ENCODE measurements at places on chromosomes 5 and 9. TPM values are rescaled to one million over a fixed set of nuclear protein-coding genes. Genes with fewer than 3 reads are reported as not detected.

DNA sequence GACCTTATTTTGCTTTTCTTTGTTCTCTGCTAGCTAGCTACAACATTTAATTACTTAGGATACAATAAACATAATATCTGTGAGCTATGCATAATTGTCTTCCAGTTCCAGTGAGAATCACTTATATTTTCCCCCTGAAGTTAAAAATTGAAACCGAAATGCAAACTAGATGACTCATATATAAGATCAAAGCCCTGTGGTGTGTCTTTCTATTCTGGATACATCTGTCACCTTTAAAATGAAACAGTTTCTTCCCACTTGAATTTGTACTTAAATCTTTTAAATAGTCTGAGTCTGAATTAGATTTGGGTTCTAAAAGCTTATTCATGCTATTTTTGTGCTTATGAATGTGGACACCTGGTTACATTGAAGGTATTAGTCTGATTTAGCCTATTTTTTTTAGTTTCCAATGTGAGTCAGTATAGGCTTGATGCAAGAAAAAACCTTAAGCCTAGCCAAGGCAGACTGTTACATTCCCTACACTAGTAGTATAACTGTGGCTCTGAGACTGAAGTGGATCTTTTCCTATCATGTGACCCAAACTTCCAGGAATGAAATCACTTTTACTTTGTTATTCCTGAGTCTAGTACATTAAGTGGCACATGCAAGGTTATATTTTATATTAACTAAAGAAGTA, 703.5 kb upstream of the RGMB start:
- no peak overlapping the region for H3K27ac ChIP-seq
- H3K36me3 ChIP-seq, result no peaks in the 10 kb centered on the region
- no peak overlapping the region for H3K4me3 ChIP-seq
- no peaks in the 10 kb centered on the region for H3K27me3 ChIP-seq
- DNase-seq, result no peak

GNAQ gene
- total RNA-seq, result 42.1 TPM

LHFPL2 gene
- total RNA-seq, result 26.4 TPM

- H3K27ac ChIP-seq, result no peak overlapping the region
- H3K4me1 ChIP-seq, result no peaks in the 10 kb centered on the region
- no peaks in the 10 kb centered on the region for H3K36me3 ChIP-seq
Observed at GRCh38 chr9:8417341-8417740, 617.8 kb upstream of the DMAC1 start.

- H3K4me1 ChIP-seq, result no peaks in the 10 kb centered on the region
- DNase-seq, result no peak
- no peaks in the 10 kb centered on the region for H3K27me3 ChIP-seq
- H3K27ac ChIP-seq, result no peak overlapping the region
- H3K36me3 ChIP-seq, result no peaks in the 10 kb centered on the region
- no peak overlapping the region for H3K4me3 ChIP-seq
Observed at GRCh38 chr5:159442206-159442850, 112.0 kb upstream of the IL12B start.

- H3K27me3 ChIP-seq, result no peaks in the 10 kb centered on the region
- no peaks in the 10 kb centered on the region for H3K4me1 ChIP-seq
- H3K4me3 ChIP-seq, result no peak overlapping the region
- no peaks in the 10 kb centered on the region for H3K36me3 ChIP-seq
- no peak overlapping the region for H3K27ac ChIP-seq
- no peak for DNase-seq
Observed at GRCh38 chr5:81819556-81820317, 68.8 kb upstream of the SSBP2 start.

GRCh38 chr5:67903121-67903520, 312.4 kb upstream of the PIK3R1 start:
- H3K4me3 ChIP-seq, result no peak overlapping the region
- no peaks in the 10 kb centered on the region for H3K27me3 ChIP-seq
- DNase-seq, result no peak
- no peaks in the 10 kb centered on the region for H3K36me3 ChIP-seq
- peaks cover 5% of the 10 kb centered on the region for H3K4me1 ChIP-seq
- H3K27ac ChIP-seq, result peak overlapping the region; percentile 64

DNA sequence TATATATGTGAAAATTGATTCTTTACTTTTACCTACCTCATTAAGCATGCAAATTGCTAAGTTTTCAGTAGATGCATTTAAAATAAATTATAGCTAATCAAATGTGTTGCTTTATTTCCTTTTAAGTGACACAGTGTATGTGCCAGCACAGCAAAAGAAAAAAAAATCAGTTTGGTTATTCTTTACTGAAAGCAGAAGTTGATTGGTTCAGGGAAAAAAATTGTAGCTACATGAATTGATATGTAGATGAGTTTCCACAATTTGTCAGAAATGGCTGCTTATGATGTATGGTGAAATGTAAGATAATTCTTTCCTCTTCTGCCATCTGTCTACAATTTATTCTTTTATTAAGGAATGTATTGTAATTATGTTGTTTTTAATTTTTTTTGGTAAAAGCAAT, 57.8 kb downstream of the PARP8 start:
- H3K27ac ChIP-seq, result no peak overlapping the region
- H3K36me3 ChIP-seq, result no peaks in the 10 kb centered on the region
- no peaks in the 10 kb centered on the region for H3K4me1 ChIP-seq
- DNase-seq, result no peak

DNA sequence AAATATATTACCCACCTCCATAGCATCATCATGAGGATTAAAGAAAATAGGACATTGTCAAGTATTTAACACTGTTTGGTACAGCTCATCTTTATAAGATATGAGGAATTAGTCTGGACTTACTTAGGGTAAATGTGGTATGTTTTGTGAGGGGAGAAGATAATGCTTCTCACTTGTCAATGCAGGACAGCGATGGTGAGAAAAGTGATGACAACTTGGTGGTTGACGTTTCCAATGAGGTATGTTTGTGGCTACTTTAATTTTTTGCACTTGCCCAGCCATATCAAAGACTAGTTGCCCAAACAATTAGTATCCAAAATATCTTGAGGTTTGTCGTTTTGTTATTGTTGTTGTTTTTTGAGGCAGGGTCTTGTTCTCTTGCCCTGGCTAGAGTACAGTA, 133.9 kb downstream of the TLE4 start:
- no peak overlapping the region for H3K27ac ChIP-seq
- H3K4me1 ChIP-seq, result no peaks in the 10 kb centered on the region
- H3K4me3 ChIP-seq, result no peak overlapping the region
- no peak for DNase-seq

DNA sequence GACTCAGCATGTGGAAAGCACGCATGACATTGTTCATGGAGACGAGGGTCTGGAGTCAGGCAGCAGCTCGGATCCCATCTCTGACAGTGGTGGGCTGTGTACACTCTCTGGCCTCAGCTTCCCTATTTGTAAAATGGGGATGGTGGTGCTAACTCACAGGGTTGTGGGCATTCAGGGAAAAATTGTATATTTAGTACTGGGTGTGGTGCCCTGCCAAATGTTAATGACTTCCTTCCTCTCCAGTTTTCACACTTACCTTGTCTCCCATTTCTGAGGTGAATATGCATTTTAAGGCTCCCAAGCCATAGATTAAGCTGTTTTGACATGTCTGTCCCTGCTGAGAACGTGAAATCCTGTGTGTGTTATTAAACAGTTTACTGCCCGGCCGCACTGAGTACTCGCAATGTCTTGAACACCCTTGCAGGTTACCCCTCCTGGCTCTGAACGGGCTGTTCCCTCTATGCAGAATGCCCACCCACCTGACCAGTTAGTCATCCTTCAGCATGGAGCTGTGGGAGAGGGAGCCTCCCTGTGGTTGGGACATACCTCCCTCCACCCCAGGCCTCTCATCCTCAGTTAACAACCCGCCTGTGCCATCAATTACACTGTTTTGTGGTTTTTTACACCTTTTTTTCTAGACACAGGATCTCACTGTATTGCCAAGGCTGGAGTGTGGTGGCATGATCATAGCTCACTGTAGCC, 25.8 kb downstream of the TJP2 start:
- no peak overlapping the region for H3K27ac ChIP-seq
- no peaks in the 10 kb centered on the region for H3K27me3 ChIP-seq

GRCh38 chr9:76877961-76878360, 28.0 kb downstream of the PRUNE2 start:
- H3K27me3 ChIP-seq, result no peaks in the 10 kb centered on the region
- DNase-seq, result no peak
- peak overlapping the region; percentile 87 for H3K27ac ChIP-seq

FAM151B gene
- 5.0 TPM for total RNA-seq

DNA sequence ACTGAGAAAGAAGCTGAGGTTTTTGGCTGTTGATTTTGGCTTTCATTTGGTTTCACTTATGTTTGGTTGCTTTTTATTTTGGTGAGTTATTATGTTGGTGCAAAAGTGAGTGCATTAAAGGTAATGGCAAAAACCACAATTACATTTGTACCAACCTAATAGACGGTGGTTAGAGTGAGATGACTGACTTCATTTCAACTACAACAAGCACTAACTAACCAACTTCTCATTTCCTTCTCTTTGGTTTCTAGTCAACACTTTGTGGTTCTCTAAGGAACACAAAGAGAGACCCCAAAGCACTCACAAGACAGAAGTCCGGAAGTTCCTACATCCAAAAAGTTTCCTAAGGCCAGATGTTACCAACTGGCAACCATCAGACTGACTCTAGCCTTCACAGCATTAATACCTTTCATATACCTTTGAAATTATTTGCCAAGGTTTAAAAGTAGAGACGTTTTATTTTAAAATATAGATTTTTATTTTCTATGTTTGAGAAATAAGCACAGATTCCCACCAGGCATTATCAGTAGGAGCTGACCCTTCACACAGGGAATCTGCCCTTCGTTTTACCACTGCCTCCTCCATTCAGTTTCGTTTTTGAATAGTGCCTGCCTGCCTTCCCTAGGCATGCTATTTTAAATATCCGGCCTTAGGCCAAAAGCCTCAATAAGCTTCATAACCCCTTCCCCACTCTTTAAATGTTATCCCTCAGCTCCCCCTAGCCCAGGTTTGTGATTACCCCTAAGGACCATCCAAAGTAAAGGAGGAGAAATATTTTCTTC, 301.1 kb upstream of the PTGER4 start:
- H3K4me1 ChIP-seq, result no peaks in the 10 kb centered on the region
- H3K27me3 ChIP-seq, result no peaks in the 10 kb centered on the region

- no peak overlapping the region for H3K27ac ChIP-seq
- H3K4me1 ChIP-seq, result no peaks in the 10 kb centered on the region
- no peak for DNase-seq
- H3K4me3 ChIP-seq, result no peak overlapping the region
- H3K36me3 ChIP-seq, result no peaks in the 10 kb centered on the region
- H3K27me3 ChIP-seq, result no peaks in the 10 kb centered on the region
Observed at GRCh38 chr5:145975361-145976066, 39.1 kb downstream of the SH3RF2 start.

DNA sequence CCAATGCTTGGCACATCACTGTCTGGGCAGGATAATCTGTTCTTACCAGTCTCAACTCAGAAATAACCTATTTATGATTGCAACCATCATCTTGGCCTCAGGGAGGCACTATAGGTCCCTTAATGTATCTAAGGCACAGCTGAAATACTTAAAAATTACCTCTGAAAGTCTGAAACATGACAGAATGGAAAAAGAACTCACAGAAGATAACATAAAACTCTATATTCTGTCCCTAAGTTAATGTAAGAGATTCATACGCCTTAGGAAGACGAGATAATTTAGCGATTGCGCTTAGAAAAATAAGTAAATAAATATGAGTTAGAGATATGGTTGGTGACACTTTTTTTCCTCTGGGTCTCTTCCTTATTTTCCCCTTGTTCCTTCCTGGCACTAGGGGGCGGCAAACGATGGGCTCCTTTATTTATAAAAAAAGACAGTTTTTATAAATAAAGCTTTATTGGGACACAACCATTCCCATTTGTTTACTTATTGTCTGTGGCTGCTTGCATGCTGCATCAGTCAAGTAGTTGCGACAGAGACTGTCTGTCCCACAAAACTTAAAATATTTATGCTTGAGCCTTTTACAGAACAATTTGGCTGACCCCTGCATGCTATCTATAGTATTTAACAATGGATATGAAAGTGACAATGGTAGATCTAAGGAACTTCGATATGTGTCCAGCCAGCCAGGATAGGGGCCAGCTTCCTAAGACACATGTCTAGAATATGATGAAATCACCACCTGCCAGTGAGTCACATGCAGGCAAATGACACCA, 79.6 kb downstream of the PDE4D start:
- no peak for DNase-seq
- no peaks in the 10 kb centered on the region for H3K36me3 ChIP-seq
- no peak overlapping the region for H3K27ac ChIP-seq
- H3K27me3 ChIP-seq, result no peaks in the 10 kb centered on the region

DNA sequence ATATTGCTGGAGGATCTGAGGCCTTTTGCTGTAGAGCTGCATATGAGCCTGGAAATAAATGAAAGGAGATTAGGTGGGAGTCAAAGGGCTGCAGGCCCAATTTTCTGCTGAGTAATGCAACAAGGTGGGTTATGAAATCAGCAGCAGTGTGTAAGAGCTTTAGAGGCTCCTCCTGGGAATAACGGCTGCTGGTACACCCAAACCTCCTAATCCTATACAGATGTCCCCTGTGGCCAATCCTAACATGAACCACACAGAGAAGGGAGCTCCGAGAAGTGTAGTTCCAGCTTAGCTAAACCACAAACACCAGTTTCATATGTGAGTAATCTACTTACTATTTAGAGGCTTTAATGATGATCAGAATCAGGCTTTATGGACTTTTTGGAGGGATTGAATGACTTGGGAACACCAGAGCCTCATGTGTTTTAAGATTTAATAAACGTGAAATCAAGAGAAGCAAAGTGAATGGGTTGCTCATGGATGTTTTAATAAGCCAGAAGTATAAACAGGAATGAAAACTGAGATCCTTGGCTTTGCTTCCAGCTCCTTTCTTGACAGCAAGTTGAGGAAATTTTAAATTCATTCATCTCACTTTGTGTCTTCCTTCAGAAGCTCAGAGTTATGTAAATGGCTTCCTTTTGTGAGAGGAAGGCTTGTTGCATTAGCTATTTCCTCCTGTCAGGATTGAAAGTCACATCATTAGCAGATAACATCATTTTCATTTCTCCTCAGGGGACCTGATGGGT, 437.5 kb downstream of the TMEM232 start:
- H3K27ac ChIP-seq, result no peak overlapping the region
- H3K4me1 ChIP-seq, result no peaks in the 10 kb centered on the region
- H3K36me3 ChIP-seq, result no peaks in the 10 kb centered on the region
- DNase-seq, result no peak

KIF4B gene
- not detected for total RNA-seq

- H3K36me3 ChIP-seq, result no peaks in the 10 kb centered on the region
- no peaks in the 10 kb centered on the region for H3K27me3 ChIP-seq
- DNase-seq, result no peak
- H3K27ac ChIP-seq, result no peak overlapping the region
- no peaks in the 10 kb centered on the region for H3K4me1 ChIP-seq
Observed at GRCh38 chr5:137613554-137614265, 114.6 kb upstream of the SPOCK1 start.
